SJSA1 (cell line): ENCODE measurements at places on chromosomes 7 and 10.

DNA sequence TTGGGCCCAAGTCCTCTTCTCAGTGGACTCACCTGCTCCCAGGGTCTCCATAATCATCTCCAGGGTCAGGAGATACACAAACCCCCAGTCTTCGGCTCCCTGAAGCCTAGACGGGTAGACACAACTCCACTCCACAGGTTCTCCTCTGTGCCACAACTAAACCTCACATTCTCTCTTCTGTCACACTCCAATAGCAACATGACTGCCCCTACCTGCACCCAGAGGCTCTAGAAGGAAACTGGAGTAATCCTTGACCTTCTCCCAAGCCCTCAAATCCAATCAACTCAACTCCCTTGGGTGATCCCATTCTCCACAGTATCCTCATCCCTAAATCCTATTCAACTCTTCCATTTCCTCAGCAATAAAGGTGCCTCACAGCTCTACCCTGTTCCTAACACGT lies 16.2 kb downstream of the HNRNPF start:
- H3K36me3 ChIP-seq = peaks cover 93% of the 10 kb centered on the region
- H3K27me3 ChIP-seq = no peaks in the 10 kb centered on the region
- peaks cover 28% of the 10 kb centered on the region for H3K4me1 ChIP-seq

DNA sequence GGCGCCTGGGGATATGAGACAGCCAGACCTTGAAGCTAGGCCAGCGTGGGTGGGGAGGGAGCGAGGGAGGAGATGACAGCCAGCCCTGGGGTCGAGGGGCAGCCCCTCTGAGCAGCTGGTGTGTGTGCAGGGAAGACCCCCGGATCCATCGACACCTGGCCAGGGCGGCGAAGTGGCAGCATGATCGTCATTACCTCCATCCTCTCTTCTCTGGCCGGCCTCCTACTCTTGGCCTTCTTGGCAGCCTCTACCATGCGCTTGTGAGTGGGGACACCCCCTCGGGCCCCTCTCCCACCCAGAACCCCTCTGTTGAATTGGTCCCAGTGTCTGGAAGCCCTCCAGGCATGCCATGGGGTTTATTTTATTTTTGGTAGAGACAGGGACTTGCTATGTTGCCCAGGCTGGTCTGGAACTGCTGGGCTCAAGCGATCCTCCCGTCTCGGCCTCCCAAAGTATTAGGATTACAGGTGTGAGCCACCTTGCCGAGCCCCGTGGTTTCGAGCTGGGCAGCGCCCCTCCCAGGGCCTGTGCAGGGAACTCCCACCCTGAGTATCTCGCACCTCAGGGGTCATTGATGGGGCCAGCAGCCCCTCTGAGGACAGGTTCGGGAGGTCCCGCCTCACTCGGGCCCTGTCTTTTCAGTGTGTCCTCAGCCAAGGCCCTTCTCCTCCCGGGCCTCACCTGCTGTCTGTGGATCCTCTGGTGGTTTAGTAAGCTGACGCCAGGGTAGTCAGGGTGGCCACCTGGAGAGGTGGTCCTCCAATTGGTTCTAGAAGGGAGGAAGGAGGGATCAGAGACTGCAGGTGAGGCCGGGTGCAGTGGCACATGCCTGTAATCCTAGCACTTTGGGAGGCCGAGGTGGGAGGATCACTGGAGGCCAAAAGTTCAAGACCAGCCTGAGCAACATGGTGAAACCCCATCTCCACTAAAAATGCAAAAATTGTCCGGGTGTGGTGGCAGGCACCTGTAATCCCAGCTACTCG lies 3.8 kb downstream of the UPK3B start:
- H3K36me3 ChIP-seq = no peaks in the 10 kb centered on the region
- no peaks in the 10 kb centered on the region for H3K27me3 ChIP-seq
- H3K4me3 ChIP-seq = no peak overlapping the region
- peak; percentile 35 for DNase-seq

DNA sequence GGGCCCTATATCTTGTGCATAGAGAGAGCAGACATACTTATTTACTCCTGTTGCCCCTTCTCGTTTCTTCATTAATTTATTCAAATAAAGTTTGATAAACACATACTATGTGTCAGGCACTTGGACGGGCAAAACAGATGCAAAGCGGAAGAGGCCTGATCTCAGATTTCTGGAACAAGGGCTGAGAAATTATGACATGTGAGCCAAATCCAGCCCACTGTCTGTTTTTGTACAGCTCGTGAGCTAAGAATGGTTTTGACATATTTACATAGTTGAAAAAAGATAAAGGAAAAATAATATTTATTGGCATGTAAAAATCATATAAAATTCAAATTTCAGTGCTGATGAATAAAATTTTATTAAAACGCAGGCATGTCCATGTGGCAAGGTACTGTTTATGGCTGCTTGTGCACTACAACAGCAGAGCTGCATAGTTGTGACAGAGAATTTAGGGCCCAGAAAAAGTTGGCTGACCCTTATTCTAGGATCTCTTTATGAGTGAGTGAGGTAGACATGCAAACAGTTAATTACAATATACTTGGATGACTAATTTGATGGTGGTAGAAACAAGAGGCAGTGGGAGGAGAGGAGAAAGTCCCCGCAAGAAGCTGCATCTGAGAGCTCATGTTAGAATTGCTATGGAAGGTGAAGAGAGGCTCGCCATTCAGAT lies 68.1 kb upstream of the ITPRID1 start:
- DNase-seq = no peak
- H3K4me1 ChIP-seq = no peaks in the 10 kb centered on the region
- no peaks in the 10 kb centered on the region for H3K36me3 ChIP-seq
- H3K4me3 ChIP-seq = no peak overlapping the region
- H3K27ac ChIP-seq = no peak overlapping the region

GRCh38 chr7:26489391-26489790 lies 197.7 kb downstream of the SNX10 start:
- no peak overlapping the region for H3K4me3 ChIP-seq
- DNase-seq = no peak
- no peaks in the 10 kb centered on the region for H3K36me3 ChIP-seq
- H3K4me1 ChIP-seq = no peaks in the 10 kb centered on the region

DNA sequence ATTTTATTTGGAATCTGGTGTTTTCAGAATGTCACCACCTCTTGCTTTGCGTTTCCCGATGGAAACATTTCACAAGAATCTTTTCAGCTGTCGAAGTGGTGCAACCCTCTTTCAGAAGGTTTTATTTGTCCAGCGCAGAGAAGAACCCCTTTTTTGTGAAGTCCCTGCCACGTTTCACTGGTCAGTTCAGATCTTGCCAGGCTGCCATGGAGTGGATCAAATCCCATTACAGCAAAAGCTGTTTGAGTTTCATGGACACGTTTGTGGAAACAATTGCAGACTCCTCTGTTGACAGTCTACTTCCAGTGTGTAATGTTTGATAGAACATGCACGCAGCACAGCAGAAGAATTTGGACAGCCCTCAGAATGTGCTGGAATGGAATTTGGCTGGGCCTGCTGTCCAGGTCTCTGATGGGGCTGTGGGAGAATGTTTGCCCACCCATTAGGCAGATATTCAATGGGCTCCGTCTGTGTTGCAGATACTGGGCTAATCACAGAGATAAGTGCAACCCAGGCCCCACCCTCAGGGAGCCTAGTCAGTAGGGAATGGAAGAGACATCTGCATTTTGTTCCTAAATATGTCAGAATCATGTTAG lies 143.2 kb downstream of the GRK5 start:
- H3K27ac ChIP-seq = no peak overlapping the region
- no peaks in the 10 kb centered on the region for H3K4me1 ChIP-seq
- H3K4me3 ChIP-seq = no peak overlapping the region

GRCh38 chr7:44075296-44076075 lies 6.8 kb downstream of the POLM start:
- peaks cover 20% of the 10 kb centered on the region for H3K4me1 ChIP-seq
- H3K36me3 ChIP-seq = peaks cover 70% of the 10 kb centered on the region
- no peak overlapping the region for H3K27ac ChIP-seq
- H3K4me3 ChIP-seq = no peak overlapping the region
- H3K27me3 ChIP-seq = no peaks in the 10 kb centered on the region
- no peak for DNase-seq

- peaks cover 8% of the 10 kb centered on the region for H3K36me3 ChIP-seq
- no peak for DNase-seq
- no peak overlapping the region for H3K27ac ChIP-seq
- no peak overlapping the region for H3K4me3 ChIP-seq
- no peaks in the 10 kb centered on the region for H3K4me1 ChIP-seq
Observed at GRCh38 chr7:74560086-74560719, 97.3 kb upstream of the GTF2I start.

- no peaks in the 10 kb centered on the region for H3K4me1 ChIP-seq
- H3K27me3 ChIP-seq = no peaks in the 10 kb centered on the region
- H3K27ac ChIP-seq = no peak overlapping the region
- H3K36me3 ChIP-seq = no peaks in the 10 kb centered on the region
- H3K4me3 ChIP-seq = no peak overlapping the region
Observed at GRCh38 chr7:150516956-150517745, 2.5 kb downstream of the GIMAP7 start.

DNA sequence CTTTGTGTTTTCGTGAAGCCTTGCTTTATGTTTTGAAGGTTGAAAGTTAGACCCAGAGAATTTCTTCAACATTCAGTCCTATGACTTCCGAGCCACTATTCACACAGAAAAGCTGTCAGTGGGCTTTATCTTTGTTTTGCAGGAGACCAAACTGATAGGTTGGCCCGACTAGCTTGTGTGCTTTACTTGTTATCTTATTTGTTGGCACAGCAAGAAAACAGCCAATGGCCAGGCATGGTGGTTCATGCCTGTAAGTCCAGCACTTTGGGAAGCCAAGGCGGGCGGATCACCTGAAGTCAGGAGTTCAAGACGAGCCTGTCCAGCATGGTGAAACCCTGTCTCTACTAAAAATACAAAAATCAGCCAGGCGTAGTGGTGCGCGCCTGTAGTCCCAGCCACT lies 16.0 kb upstream of the GDI2 start:
- no peaks in the 10 kb centered on the region for H3K36me3 ChIP-seq
- no peak overlapping the region for H3K27ac ChIP-seq
- H3K4me3 ChIP-seq = no peak overlapping the region
- H3K4me1 ChIP-seq = no peaks in the 10 kb centered on the region
- DNase-seq = no peak

DNA sequence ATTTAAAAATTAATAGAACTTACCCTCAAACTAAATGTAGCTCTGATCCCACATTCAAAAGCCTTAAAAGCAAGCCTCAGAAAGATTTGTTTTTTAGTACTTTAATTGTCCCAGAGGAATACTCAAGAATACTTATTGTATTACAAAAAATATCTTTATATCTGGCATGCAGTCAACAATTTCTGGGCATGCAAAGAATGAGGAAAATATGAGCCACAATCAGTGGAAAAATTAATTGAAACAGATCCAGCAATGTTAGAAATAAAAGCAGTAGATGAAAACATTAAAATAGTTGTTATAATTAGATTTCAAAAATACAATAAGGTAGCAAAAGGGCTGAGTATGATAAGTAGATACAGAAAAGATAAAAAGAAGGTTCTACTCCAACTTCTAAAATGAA lies 154.7 kb downstream of the PON1 start:
- H3K27ac ChIP-seq = no peak overlapping the region
- 0 out of 2 replicates have a peak, but pooled peaks cover 3% of the 10 kb centered on the region for H3K27me3 ChIP-seq
- H3K4me3 ChIP-seq = no peak overlapping the region
- H3K4me1 ChIP-seq = no peaks in the 10 kb centered on the region
- no peaks in the 10 kb centered on the region for H3K36me3 ChIP-seq

GRCh38 chr7:87982116-87982515 lies 48.1 kb downstream of the ADAM22 start:
- no peaks in the 10 kb centered on the region for H3K4me1 ChIP-seq
- no peak overlapping the region for H3K27ac ChIP-seq
- H3K36me3 ChIP-seq = no peaks in the 10 kb centered on the region
- no peak overlapping the region for H3K4me3 ChIP-seq
- no peak for DNase-seq

DNA sequence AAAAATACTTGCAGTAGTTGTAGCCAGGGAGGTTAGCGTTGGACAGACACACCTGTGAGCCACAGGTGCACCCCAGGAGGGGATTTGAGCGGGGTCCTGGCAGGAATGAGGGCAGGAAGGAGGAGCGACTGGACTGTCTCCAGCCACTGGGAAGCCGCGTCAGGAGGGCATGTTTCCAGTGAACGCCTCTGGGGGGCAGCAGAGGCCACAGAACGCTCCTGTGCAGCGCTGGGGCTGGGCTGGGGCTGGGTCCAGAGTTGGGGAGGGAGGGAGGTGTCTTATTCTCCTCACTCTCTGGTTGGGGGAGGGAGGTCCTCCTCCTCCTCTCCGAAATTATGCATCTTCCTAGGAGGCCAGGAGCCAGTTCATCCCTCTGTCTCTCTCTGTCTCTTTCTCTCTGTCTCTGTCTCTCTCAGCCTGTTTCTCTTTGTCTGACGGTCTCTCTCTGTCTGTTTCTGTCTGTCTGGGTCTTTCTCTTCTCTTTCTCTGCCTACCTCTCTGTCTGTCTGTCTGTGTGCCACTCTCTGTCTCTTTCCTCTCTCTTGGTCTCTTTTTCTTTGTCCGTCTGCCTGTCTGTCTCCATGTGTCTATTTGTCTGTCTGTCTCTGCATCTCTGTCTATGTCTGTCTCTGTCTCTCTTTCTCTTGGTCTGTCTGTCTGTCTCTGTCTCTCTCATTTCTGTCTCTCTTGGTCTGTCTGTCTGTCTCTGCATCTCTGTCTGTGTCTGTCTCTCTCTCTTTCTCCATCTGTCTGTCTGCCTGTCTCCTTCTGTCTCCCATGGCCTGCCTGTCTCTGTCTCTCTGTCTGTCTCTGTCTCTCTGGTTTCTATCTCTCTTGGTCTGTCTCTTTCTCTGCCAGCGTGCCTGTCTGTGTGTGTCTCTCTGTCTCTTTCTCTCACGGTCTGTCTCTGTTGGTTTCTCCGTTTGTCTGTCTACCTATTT lies 9.9 kb upstream of the PSMG3 start:
- H3K36me3 ChIP-seq = no peaks in the 10 kb centered on the region
- H3K27me3 ChIP-seq = no peaks in the 10 kb centered on the region
- peak; percentile 51 for DNase-seq

GRCh38 chr10:119305860-119306513 lies 98.6 kb downstream of the GRK5 start:
- no peak overlapping the region for H3K4me3 ChIP-seq
- DNase-seq = peak; percentile 99
- peaks cover 33% of the 10 kb centered on the region for H3K4me1 ChIP-seq

- DNase-seq = no peak
- no peak overlapping the region for H3K4me3 ChIP-seq
- no peaks in the 10 kb centered on the region for H3K27me3 ChIP-seq
- no peak overlapping the region for H3K27ac ChIP-seq
- H3K4me1 ChIP-seq = no peaks in the 10 kb centered on the region
Observed at GRCh38 chr10:112858986-112859651, 90.9 kb upstream of the TCF7L2 start.

- H3K36me3 ChIP-seq = peaks cover 38% of the 10 kb centered on the region
- H3K27ac ChIP-seq = no peak overlapping the region
- H3K4me1 ChIP-seq = peaks cover 17% of the 10 kb centered on the region
- H3K4me3 ChIP-seq = no peak overlapping the region
- DNase-seq = no peak
- H3K27me3 ChIP-seq = 0 out of 2 replicates have a peak, but pooled peaks cover 2% of the 10 kb centered on the region
Observed at GRCh38 chr10:15251791-15252380, 83.4 kb upstream of the NMT2 start.

DNA sequence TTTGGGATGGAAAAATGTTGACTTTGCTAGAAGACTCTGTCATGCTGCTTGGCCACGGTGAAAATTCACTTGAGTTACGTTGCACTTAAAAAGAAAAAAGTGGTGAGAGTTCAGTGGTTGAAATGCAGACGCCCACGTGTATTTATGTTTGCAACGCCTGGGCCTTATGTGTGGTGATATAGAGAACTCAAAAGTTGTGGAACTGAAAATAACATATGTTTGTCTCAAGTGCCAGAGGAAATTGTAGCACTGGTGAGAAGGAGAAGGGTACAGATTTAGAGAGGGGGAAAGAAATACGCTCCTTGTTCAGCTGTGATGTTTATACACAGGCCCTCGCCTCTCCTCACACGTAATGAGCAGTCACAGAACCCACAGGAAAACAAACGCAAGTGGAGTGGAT lies 73.6 kb downstream of the EMX2 start:
- no peak overlapping the region for H3K27ac ChIP-seq
- no peak overlapping the region for H3K4me3 ChIP-seq
- no peaks in the 10 kb centered on the region for H3K36me3 ChIP-seq
